ENCODE measurements at places on chromosomes 3 and 15.

DNA sequence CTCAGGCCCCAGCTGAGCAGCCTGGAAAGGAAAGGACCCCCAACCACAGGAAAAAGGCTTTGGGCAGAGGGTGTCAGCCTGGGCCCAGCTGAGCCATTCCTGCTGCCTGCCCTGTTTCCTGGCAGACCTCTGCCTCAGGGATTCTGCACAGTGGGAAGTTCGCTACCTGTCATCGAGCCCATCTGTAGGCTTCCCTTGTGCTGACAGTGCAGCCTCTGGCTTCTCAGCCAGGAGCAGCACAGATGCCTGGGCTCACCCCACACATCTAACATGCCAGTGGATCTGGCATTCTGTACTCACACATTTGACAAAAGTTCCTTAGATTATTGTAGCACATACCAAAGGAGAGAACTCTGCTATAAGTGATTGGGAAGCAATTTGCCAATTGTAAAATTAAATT, 202.2 kb downstream of the SSR3 start:
- DNase-seq: no peak

DNA sequence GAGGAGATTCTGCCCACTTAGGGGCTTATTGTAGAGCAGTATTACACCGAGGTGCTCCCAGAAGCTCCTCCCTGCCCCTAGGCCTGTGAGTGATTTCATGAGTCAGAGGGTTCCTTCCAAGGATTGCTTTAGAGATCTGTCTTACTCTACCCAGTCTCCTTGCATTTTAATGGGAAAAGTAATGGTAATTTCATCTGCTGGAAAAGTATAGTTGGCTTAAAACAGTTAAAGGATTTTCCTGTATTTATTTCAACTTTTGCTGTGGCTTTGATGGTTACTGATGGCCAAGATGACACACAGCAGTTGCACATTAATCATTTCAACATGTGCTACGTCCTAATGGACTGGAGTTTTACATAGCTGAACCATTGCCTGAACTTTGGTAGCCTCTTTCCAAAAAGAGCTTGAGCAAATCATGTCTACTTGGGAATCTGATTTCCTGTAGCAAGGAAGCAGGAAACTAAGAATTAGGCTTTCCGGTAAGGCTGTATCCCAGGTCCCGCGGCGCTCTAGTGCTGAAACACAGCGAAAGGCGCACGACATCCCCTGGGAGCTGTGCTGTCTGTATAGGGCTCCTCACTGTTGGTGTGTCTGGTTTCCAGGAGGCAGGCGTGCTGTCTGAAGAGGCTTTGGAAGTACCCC, 9.2 kb upstream of the PGPEP1L start:
- DNase-seq: no peak

- DNase-seq: peak; percentile 96
Observed at GRCh38 chr3:170221924-170222646, at the start of gene PRKCI. Gene PRKCI, plus strand, starts transcription at chr3:170222424. Its CDS starts 246 bp downstream, at chr3:170222670.

DNA sequence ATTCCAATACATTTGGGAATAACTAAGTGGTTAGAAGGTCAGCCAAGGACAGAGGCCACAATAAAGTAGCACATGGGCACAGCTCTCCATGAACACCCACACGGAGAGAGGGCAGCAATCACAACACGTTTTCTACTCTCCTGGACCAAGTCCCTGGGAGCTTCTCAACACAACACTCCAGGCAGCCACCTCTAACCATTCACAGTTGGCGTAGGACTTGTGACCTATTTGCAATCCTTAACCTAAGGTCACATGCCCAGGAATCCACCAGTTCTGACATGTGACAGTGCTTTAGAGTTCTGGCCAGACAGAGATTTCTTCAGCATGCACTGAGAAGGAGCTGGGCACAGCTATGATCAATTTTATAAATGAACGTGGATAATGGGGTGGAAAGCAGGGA, 280.8 kb downstream of the SHQ1 start:
- DNase-seq: no peak

DNA sequence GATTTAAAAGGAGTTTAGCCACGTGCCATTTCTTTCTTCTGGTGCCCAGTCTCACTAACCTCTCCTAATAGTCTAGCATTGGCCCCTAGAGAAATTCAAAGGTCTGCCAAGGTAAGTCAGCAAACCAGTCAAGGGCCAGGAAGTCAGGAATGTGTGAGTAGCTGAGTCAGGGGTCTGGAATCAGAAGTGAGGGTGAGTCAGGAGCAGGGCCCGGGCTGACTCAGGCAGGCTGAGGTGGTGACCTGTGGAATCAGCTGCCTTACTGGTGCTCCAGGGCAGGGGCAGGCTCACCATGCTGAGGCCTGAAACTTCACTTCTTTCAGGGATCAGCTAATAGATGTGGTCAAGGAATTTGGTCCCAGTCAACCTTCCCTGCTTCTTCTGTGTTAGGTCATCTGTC, 105.8 kb upstream of the MYZAP start:
- DNase-seq: no peak

DNA sequence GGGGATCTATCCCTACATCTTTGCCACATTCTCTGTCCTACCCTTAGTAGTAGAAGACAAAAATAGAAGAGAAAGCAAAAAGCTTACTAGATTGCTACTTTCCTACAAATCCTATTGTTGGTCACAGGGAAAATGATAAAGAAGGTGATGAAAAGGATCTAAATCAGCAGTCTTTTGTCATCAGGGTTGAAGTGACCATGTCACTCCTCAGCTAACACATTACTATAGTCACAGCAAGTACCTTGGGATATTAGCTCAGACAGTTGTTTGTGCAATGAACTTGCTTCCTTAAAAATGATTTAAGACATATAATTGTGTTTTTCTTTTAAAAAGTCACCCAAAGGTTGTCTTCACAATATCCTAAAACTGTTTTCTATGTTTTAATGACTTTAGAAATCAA, 6.3 kb downstream of the ST3GAL6 start:
- no peak for DNase-seq
